CD4-positive, alpha-beta T cell treated with Interleukin-15 for 4 hours (primary cell): ENCODE measurements at places on chromosomes 2 and 18.

GRCh38 chr2:227881866-227882517 lies 10.6 kb downstream of the DAW1 start:
- no peak for DNase-seq

- DNase-seq: no peak
Observed at GRCh38 chr2:164826293-164827243, 15.1 kb downstream of the COBLL1 start.

DNA sequence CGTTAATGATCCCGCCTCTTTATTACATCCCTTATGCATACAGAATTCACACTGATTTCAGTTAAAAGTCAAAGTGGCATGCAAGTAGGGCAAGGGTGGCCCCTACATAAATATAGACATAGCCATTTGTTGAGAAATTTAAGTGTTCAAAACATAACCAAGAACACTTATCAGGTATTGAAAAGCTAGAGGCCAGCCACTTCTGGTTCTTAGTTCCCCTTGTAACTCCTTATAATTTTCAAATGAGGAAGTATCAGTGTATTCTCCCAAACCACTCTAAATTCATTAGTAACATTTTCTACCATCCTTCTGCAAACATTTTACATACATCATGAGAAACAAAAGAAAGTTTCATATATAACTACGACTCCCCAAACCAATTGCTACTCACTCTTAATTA lies 5.8 kb upstream of the ARL5A start:
- no peak for DNase-seq

- DNase-seq: no peak
Observed at GRCh38 chr2:10688921-10689807, 611 bp downstream of the NOL10 start.

- DNase-seq: no peak
Observed at GRCh38 chr18:8358033-8358765, 251.0 kb upstream of the RAB12 start.

- no peak for DNase-seq
Observed at GRCh38 chr18:46958209-46958608, 40.8 kb downstream of the KATNAL2 start.

DNA sequence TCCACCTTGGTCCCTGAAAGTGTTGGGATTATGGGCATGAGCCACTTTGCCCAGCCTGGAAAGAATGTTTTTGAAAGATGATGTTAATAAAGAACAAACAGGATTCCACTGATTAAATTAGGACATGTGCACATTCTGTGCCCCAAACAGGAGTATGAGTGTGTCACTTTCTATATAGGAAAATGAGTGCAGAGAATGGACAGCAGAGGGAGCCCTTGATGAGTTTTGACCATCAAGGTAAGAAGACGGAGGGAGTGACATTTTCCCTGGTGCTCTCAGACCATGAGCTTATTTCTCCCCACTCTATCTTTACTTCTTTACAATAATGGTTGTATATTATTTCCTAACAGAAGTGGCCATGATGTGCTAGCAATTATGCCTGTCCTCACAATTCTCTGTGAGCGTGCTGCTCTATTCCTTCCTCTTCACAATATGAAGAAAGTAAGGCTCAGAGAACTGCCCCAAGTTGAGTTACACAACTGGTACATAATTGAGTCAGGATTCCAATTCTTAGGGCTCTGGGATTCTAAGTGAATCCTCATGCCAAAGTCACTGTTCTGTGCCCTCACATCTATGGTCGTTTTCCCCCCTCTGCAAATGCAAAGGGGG lies 20.6 kb downstream of the RPL37A start:
- DNase-seq: peak; percentile 51

GRCh38 chr2:226142463-226142862 lies 657.2 kb downstream of the IRS1 start:
- DNase-seq: no peak

- peak; percentile 2 for DNase-seq
Observed at GRCh38 chr2:29920130-29920577, 1.2 kb downstream of the ALK start.

GRCh38 chr2:185665251-185665814 lies 73.3 kb upstream of the FSIP2 start:
- no peak for DNase-seq

GRCh38 chr2:201049455-201049854 lies 22.0 kb downstream of the HYCC2 start:
- DNase-seq: no peak

DNA sequence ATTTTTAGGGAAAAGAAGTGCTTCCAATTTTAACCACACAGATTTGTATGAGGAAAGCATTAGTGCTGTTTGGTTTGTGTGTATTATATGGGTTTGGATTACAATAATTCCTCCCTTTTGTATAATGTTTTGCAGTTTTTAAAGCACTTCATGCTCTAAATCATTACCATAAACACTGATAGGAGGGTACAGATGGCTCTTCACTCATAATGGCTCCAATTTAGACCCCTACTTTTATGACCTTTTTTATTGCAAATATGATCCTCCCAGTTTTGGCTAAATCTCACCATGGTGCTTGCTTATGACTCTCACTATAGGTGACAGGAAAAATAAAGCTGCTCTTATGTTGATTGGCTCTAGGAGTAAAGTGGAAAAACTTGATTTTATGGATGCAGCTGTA lies 23.8 kb upstream of the TMEM17 start:
- no peak for DNase-seq

DNA sequence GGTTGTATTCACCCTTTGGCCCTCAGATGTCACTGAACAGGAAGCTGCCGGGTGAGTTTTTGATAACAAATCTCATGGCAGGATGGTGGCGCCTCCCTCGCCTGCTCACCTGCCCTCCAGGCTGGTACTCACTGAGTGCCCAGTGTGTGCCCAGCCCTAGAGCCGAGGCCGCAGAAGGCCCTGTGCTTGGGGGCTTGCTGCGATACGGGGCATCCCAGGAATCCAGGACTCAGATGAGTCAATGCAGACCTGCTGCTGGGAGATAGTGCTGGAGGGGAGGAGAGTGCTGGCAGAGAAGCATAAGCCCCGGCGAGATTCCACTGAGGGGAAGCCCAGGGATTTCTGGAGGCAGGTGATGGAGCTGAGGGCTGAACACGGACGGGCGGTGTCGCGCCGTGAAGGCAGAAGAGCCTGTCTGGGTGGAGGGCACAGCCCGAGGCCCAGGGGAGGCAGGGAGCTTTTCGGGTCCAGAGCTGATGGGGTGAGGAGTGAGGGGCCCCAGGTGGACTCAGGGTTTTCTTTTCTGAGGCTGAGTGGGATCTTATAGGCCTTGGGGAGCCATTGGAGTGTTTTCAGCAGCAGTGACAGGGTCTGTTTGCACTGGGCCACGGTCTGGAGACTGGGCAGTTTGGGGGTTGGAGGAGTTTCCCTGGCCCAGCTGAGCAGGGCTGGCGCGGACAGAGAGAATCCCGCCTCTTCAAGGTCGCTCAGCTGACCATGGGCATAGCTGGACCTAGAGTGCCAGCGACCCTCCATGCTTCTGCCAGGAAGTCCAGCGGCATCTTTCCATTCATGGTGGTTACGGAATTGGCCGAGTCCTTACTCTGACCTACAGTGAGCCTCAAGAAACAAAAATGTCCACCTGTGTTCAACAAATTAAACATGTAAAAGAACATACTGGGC lies 35.5 kb downstream of the LDLRAD4 start:
- DNase-seq: no peak

DNA sequence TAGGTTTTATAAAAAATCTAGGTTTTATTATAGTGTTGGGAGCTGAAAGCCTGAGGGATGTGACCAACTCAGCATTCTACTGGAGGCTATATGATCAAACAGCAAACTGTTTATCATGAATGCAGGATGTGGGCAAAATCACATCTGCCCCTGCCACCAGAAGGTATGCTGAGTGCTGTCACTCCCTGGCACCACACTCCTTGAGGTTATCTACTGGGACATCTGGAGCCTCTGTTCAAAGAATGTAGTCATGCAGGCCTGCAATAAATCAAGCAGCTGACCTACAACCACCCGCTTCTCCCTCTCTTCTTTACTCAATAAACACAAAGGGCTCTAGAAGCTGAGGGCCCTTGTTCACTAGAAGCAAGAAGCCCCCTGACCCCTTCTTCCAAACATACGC lies 328.4 kb upstream of the DDX18 start:
- DNase-seq: no peak

GRCh38 chr2:196604196-196604595 lies 35.3 kb upstream of the CCDC150 start:
- DNase-seq: no peak

GRCh38 chr18:73670524-73670923 lies 477.1 kb downstream of the FBXO15 start:
- DNase-seq: no peak

- no peak for DNase-seq
Observed at GRCh38 chr2:158253170-158253569, 151.5 kb downstream of the UPP2 start.
